ENCODE measurements at places on chromosomes 1 and 21. TPM values are rescaled to one million over a fixed set of nuclear protein-coding genes. Genes with fewer than 3 reads are reported as not detected.

DNA sequence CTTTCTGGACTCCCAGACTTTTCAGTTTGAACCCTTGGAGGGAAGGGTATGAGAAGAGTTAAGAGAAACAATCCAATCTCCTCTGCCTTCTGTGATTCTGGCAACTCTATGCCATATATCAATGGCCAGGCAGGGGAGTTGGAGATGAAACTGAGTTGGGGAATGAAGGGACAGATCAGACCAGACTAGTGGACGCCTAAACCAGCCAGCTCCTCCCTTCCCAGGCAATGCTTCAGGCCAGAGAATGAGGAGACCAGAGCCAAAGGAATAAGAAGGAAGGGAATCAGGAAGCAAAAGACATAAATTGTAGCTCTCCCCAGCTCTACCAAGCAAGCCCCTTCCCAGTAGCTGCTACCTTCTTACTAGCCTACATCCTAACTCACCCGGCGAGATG, 22.7 kb downstream of the PLEKHA6 start:
- no peak for DNase-seq

DNA sequence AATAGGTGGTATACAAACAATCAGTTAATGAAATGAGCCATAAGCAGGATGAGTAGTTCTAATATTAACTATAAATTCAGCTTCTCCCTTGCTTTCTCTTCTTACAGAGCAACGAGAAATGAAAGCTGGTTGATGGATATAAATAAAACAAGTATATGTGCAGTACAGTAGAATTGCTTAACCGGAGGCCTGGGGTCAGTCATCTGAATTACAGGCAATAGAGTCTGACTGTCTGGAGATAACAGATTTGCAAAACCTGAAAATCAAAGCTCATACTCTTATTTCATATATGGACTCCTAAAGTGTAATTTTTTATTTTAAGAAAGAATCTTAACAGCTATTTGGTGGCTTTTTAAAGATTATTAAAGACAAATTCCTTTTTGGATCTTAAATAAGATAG, 43.1 kb upstream of the SGIP1 start:
- no peak for DNase-seq

DNA sequence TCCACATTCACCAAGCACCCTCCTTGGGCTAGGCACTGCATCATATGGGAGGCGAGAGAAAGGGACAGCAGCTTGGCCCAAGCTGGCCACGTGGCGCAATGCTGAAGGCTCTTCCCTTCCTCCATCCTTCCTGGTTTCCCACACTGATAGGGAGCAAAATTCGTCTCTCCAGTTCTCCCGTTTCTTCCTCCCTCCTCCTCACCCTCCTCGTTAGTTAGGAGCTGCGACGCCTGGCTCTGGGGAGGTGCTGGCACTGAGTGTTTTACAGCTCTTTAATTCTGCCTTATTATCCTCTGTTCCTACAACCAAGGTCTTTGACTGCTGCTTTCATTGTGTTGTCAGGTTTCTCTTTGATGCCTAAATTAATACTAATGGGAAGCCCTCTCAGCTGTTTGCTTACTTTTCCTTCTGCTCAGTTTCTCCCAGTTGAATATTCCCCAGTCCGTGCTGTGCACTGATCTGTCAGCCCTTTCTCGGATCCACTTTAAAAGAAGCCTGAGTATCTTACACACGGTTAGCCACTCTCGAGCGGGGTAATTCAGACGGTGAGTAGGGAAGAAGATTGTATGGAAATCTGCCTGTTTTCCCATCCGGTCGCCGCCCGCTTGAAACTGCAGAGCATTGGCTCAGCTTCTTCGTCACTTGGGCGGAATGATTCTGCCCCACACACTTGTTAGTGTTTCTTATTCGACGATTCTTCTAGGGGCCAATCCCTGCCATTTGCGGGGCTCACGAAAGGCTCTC, 56.2 kb upstream of the SMYD2 start:
- peak; percentile 42 for DNase-seq

The EPHA2 gene
- total RNA-seq: 212 TPM

GRCh38 chr1:117616356-117616755, 10.5 kb downstream of the TENT5C start:
- no peak for DNase-seq

DNA sequence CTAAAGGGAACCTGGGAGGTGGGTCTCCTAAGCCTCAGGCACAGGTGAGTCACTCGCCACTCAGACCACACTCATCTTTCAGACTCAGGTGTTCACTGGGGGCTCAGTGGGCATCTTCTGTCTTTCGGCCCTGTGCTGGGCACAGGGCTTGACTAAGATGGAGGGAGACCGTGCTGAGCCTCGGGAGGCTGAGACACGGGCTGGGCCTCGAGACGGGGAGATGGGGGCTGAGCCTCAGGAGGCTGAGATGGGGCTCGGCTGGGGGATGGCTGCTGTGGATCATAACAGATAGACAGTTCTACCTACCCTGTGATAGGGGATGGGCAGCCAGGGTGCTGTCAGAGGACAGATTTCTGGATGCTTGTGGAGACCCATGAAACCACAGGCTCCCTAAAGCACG, 15.5 kb upstream of the IFNLR1 start:
- DNase-seq: no peak

DNA sequence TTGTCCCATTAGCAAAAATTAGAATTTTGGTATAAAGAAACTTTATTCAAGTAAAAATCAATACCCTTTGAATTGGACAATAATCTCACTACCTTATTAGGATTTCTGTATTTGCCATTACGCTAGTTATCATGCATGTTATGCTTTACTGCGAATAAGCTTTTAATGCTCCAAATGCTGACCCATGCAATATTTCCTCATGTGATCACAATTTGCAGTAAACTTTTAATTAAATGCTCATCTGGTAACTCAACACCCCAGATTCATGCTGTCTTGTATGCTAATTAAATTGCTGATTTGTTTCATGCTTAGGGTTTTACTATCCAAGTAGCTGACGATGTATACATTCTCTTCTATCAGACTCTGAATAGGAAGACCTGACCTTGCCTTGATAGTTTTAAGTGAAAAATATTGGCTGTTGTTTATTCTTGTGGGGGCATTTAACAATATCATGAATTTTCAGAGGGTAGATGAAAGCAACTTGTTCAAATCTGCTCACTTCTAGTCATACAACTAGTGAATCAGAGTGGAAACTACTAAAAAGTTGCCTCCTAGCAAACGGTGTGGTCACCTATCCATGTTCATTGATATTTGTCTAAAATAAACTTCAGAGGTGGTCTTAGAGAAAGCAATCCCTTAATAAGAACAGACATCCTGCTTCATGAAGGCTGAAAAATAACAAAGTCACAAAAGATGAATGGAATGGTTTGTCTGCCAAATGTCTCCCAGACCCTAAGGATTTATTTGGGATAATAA, 5.6 kb downstream of the XCL1 start:
- DNase-seq: no peak

GRCh38 chr1:30974536-30974935, 66.0 kb upstream of the SDC3 start:
- no peak for DNase-seq

The MRPS6 gene
- total RNA-seq: 72.1 TPM

The SELL gene
- total RNA-seq: 0.15 TPM

DNA sequence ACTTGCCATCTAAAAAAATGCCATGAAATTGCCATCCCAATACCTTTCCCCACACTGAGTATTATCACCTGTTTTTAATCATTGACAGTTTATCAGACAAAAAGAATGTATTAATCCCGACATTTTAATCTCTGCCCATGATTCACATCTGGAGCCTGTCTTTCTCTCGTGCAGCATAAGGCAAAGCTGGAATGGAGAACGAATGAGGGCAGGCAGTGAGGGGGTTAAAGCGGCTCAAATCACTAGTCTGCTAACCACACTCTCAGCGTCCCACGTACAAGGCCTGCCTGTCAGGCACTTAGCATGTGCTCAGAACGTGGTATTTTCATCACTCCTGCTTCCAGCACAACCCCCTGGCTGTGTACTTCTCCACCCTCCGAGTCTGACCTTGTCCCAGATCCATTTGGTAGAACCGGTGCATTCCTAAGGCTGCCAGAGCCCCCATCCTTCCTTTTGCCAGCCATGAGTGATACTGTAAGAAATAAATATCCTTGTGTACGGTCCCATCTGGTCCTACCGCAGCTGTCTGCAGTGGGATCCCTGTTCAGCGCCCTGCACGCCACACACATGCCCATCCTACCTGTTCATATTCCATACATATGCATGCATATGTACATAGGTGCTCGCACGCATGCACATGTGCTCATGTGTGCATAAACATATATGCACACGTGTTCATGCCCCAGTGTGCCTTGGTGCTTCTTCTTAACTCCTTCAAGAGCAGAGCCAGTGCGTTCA, 34.6 kb upstream of the FHAD1 start:
- DNase-seq: no peak

- no peak for DNase-seq
Observed at GRCh38 chr1:243814718-243815117, 35.3 kb downstream of the AKT3 start.

The MROH9 gene
- not detected for total RNA-seq

The BMP8B gene
- 0.15 TPM for total RNA-seq

DNA sequence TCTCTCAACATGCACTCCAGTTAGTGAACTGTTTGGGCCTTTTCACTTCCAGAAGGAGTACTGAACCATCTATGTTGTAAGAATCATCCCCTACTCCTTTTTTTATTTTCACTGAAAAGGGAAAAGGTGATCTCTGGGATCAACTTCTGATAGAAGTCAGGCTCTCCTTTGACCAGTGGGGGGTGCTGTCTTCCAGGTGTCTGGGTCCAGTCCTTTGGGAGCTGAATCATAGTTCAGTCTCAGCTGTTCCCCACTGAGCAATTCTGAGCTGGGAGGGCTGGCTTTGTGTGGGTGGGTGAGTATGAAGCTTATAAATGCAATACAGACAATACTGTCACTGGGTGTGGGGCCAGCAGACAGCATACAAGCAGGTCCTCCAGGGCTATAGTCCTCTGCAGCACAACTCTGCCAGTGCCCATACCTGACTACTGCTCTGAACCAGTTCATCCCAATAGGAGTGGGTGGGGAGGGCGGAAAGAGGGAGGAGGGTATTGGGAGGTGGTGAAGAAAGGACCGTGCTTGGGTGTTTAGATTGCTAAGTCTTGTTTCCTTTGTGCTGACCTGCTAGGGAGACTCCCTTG, 12.5 kb upstream of the SARS1 start:
- DNase-seq: peak; percentile 71

DNA sequence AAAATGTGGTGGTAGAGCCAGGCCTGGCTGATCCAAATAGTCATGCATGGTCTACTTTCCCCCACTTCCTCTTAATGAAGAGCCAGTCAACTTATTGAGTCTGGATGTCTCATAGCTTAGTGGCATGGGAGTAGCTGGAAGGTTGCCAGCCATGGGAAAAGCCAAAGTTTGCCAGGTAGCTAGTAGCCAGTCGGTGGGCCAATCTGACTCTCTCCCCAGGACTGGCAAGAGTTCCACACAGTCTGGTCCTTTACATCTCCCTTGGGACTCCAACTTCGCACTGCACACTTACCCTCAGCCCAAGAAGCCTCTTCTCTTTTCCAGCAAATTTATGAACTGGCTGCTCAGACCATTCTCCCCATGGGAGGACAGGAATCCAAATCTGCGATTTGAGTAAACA, 8.3 kb downstream of the WARS2 start:
- peak; percentile 43 for DNase-seq

The MMP23B gene
- 0.27 TPM for total RNA-seq

DNA sequence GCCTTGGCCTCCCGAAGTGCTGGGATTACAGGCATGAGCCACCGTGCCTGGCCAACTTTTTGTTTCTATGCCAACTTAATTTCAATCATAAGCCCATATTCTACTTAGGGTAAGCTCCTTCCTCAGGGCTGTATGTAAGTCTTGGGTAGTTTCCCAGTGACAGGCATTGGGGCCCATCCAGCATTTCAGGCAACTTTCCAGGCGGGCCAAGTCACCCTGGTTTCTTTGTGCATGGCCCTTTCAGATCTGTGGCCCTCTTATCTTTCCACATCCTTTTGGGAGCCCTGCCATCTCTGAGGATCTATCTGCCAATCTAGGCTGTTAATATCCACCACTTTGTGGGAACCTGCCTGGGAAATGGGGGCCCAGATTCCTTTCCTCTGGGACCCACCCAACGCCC, 58.7 kb downstream of the TNN start:
- DNase-seq: peak; percentile 31

DNA sequence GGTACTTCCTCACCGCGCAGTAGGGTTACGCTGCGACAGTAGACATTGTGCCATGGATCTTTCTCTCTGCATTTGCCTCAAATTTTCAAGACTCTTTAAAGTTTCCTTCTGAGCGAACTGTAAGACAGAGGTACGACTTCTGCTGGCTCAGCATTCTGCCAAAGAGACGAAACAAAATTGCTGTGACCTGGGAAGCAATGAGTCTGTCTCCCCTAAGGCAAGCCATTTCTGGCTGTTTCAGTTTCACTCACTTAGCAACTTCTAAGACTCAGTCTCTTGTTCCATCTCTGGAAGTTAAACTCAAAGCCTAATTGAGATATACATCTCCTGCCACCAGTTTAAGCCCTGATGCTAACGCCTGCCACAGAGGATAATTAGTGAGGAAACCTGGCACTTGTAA, 510.9 kb upstream of the DAB1 start:
- DNase-seq: no peak

All from M059J (cell line).